Hematopoietic multipotent progenitor cell treated with erythropoietin and hydrocortisone succinate and interleukin-3 and kit ligand, for 8 days (in vitro differentiated cells): ENCODE measurements at places on chromosomes 13 and 19.
A peak's percentile ranks its signal among the peaks of the same experiment; 100 is the strongest.

DNA sequence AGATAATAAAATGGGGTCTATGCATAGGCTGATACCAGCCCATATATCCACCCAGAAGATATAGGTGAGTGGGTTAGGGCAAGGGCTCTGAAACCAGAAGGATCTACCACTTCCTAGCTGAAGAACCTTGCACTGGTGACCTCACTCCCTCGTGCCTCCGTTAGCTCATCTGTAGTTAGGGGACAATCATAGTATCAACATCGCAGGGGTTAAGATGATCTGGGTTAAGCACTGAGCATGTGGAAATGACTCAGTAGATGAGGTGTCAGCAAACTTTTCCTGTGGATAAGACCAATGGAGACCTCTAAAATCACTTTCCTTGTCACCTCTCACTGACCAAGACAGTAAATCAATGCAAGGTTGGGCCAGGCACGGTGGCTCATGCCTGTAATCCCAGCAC is 30.5 kb downstream of the TNFSF14 start:
- DNase-seq, result no peak

DNA sequence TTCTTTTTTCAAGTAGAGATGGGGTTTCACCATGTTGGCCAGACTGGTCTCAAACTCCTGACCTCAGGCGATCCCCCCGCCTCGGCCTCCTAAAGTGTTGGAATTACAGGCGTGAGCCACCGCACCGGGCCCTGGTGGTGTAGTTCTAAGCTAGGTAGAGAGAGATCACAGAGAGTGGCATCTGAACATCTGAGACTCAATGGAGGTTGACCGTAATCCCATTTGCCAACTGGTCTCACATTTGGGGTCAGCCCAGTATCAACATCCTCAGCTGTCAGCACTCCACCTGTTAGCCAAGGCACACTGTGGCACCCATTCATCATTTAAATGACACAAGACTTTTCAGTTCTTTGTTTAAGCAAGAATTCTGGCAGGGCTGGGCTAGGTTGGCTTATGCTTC is 8.1 kb downstream of the SELENOW start:
- DNase-seq, result no peak

- no peak for DNase-seq
Measured at GRCh38 chr13:113581871-113582270, 2.7 kb upstream of the TFDP1 start.

- no peak for DNase-seq
Measured at GRCh38 chr13:39461685-39462266, 141.2 kb downstream of the LHFPL6 start.

GRCh38 chr13:97319113-97319720 is 97.1 kb downstream of the MBNL2 start:
- peak; percentile 45 for DNase-seq

- DNase-seq, result peak; percentile 20
Measured at GRCh38 chr19:53076984-53077383, 26.2 kb downstream of the ZNF160 start.

DNA sequence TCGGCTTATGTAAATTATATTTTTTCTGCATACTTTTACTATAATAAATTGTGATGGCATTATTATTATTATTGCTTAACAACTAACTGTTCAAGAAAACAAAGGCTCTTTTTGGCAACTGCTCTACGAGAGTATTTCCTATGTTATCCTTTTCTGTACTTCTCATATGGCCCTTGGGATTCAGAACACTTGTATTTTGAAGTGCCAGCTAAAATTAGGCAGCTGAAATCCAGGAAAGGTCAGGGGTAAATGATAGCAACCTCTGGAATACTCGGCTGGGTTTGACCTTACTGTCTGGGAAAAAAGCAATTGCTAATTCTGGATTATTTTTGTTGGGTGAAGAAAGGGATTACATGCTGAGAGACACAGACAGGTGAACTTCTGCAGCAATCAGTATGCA is 23.9 kb downstream of the EDNRB start:
- DNase-seq, result no peak

DNA sequence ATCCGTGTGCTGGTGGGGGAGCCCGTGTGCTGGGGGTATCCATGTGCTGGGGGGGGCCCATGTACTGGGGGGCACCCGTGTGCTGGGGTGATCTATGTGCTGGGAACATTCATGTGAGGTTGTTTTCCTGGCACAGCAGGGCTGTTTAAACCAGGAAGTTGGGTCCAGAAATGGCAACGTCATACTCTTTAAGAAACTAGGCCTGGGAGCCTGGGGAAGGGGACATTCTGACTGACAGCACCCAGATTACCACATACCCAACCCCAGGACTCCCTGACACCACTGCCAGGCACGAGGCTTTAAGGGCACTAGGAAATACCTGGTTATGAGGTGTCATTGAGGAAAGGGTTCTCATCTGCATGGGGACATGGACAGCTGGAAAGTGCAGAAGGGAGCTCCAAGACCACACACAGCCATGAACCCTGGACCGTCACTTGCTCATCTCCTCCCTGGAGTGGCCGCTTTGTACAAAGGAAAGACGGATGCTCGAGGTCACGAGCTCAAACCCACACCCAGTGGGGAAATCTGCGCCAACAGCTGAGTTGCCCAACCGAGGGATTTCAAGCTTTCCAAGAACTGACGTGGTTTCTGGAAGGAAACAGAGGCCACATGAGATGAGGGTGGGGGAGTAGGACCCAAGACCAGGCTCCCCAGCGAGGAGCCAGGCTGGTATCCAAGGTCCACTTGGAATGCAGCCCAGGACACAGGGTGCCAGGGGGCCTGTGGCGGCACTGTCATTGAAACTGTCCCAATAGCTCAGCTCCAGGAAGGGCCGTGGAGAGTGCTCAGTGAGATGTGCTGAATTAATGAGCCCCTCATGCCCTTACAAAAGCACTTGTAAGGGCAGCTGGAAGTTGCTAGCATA is 40.9 kb downstream of the RAB20 start:
- DNase-seq, result peak; percentile 12

DNA sequence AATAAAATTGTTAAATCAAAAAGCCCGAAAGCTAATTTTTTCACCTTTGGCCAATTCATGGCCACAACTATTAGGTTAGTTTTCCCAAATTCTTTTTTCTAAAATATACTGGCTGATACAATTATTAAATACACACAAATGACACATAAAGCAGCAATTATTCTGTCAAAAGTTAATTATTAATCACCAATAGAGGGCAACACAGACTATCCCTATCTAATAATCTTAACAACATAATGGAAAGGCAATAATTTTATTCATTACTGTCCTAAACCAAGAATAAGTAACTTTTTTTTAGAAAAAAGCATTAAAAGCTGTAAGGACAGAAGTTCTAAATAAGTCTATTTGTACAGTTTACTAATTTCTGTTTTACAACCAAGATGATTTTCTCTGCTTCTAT is 51.7 kb downstream of the KATNAL1 start:
- peak; percentile 48 for DNase-seq

DNA sequence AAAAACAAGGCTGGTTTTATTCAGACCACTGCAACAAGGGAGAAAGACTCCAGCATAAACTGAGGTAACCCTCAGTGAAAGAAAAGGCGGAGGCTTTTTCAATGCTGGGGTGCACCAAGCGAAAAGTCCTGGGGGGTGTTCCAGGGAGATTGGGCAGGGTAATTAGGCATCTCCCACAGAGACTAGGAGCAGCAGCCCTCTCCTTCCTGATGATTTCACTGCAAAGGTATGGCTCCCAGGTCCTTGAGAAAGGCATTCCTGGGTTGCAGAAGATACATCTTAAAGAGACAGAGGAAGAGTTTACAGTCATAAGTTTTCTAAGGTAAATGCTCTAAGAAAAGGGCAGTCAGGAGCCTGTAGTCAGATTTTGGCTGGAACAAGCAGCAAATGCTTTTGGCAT is 412.0 kb downstream of the FOXO1 start:
- no peak for DNase-seq
